ENCODE measurements at places on chromosomes 12 and 14. TPM values are rescaled to one million over a fixed set of nuclear protein-coding genes. Genes with fewer than 3 reads are reported as not detected.

CCDC91 gene
- 21.9 TPM for polyA plus RNA-seq

DNA sequence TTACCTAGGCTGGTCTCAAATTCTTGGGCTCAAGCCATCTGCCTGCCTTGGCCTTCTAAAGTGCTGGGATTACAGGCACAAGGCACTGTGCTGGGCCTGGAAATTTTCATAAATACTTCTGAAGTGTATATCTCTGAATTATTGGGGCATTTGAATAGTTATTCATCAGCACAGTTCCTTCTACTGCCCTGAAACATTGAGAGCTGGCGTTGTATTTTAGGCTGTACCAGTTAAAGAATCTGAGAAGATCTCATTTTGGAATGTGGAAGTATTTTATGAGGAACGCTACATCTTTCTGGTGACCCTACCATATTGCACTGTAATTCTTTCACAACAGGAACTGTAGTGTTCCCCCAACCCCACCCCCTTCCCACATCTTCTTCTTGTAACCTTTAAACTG, 349.0 kb upstream of the RGS6 start:
- no peak for DNase-seq

DNA sequence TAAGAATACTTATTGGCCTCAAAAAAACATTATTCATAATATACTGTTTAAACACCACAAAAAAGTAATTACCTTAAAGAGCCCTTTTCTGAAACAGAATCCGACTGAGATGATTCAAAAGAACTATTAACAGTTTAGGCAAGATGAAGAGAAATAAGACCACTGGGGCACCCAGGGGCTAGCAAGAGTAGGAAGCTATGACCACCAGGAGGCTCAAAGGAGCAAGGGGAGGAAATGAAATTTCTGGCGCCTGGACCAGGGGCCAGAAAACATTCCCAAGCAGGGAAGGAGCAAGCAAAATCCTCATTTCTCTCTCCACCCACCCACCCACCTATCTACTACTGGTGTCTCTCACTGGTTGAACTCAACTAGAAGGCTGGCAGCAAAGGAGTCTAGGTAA, 6.3 kb upstream of the DCAF4 start:
- DNase-seq: no peak

GRCh38 chr12:66497008-66497897, 181.6 kb downstream of the GRIP1 start:
- DNase-seq: no peak

- DNase-seq: peak; percentile 23
These were observed at the start of gene TTC9 for GRCh38 chr14:70641548-70642302. Gene TTC9 (plus strand): TSS chr14:70641916. CDS start chr14:70642130, 214 bp downstream.

Measured in right lung (tissue), 10 donors.